ENCODE measurements at places on chromosomes 11 and 22.

DNA sequence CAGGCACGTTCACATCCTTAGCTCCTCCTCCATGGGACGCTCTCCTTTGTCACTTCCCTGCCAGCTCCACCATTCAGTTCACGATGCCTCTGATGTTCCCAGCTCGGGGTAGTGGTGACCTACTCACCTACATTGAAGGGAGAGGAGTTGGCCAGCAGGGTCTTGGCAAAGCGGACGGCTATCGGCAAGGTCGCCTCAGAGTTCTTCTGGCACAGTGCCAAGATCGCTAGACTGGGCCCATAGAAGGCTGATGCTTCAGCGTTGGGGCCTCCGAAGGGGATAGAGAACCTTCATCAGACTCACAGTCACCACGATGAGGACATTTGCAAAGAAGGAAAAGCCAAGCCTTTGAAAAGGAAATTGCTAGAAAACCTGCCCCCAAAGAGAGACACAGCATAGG, 3.0 kb downstream of the CBLIF start:
- no peak for DNase-seq

DNA sequence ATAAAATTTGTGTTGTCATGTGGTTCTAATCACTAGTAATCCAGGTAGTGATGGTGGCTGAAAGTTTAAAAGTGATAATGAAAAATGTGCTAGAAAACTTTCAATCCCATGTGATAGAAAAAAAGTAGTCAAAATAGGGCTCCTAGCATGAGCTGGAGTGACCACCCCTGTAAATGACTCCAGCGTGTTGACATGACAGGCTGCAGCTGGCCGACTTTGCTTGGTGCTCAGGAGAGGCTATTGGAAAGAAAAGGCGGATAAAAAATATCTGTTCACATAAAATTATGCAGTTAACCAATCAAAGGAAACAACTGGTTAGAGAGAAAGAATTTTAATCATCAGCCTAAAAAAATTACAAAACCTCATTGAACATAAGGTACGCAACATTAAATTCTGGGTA, 16.9 kb upstream of the MTCH2 start:
- DNase-seq = peak; percentile 52

DNA sequence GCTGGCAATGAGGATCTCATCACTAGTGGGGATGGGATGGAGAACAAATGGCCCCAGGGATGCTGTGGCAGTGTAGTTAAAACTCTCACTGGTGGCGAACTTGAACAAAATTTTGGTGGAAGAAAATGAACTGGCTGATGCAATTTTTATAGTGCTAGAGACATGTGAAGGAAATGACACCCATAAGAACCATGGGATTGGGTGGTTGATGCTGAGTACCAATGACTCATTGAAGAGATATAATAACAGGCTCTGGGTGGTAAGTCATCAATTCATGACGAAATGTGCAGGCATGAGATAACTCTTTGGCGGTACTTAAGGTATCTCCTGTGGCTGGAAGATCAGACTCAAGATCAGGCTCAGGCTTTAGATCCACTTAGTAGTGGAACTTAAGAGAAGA, 172.9 kb upstream of the DDI1 start:
- no peak for DNase-seq

GRCh38 chr22:46971099-46971763, 208.8 kb downstream of the TBC1D22A start:
- peak; percentile 51 for DNase-seq

GRCh38 chr11:116352881-116353280, 419.9 kb downstream of the BUD13 start:
- no peak for DNase-seq

DNA sequence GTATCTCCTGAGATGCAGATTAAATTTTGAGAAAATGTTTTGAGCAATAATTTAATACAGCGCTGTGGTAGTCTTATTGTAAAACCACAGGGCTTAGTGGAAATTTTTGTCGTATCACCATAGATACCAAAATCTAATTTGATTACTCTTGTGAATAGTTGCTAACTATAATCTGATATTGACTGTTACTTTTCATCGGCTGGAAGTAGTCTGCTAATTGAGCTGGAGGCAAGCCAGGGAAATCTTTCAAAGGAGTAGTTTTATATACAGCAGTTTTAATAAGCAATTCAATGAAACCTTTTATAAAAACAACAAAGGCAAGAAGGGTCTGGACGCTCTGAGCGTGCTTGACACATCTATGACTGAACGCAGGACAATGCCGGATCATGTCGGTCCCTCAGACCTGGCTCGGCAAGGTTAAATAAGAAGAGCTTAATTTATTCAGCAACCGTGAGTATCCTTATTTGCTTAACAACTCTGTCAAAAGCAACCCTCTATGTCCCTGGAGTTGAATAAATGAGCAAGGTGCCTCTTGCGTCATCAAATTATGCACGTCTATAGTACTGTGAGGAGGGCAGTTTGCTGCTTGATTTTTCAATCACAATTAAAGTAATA, 121.2 kb downstream of the NCAM1 start:
- DNase-seq = no peak

GRCh38 chr11:36146437-36146836, 142.8 kb downstream of the COMMD9 start:
- DNase-seq = no peak

DNA sequence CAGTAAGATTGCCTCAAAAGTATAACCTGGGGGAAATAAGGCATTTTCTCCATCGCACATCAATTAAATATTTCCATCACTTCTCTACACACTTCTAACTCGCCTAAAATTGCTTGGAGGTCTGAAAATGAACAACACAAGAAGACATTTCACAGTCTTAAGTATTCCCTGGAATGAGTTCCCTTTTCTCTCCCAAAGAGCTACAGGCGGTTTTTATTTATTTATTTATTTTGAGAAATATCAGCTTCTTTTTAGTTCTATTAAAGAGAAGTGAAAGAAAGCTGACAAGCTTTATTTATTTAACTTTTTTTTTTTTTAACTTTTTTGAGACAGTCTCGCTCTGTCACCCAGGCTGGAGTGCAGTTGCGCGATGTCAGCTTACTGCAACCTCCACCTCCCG, 11.5 kb upstream of the PARVB start:
- no peak for DNase-seq

- no peak for DNase-seq
Measured at GRCh38 chr11:38356255-38356654, 1758.2 kb upstream of the RAG2 start.

DNA sequence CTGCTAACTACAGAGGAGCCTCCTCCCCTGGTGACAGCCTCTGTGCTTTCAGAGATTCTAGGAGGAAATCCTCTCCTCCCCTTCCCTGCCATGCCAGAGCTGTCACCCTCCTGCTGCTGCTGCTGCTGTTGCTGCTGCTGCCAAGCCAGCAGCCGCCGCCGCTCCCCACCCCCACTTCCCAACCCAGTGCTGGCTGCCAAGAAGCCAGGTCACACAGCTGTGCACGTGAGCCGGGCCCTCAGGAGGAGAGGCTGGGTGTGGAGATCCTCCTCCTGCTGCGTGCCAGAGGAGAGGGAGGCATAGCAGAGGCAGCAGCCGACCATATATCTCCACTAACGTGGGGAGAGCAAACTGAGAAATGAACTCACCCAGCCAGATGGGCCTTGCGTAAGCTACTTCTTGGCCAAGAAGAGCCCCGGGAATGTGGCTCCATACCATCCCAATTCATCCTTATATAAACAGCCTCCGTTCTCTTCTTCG, 12.4 kb downstream of the CRY2 start:
- DNase-seq = no peak

- no peak for DNase-seq
Measured at GRCh38 chr11:28107191-28107749, 686 bp downstream of the KIF18A start.

DNA sequence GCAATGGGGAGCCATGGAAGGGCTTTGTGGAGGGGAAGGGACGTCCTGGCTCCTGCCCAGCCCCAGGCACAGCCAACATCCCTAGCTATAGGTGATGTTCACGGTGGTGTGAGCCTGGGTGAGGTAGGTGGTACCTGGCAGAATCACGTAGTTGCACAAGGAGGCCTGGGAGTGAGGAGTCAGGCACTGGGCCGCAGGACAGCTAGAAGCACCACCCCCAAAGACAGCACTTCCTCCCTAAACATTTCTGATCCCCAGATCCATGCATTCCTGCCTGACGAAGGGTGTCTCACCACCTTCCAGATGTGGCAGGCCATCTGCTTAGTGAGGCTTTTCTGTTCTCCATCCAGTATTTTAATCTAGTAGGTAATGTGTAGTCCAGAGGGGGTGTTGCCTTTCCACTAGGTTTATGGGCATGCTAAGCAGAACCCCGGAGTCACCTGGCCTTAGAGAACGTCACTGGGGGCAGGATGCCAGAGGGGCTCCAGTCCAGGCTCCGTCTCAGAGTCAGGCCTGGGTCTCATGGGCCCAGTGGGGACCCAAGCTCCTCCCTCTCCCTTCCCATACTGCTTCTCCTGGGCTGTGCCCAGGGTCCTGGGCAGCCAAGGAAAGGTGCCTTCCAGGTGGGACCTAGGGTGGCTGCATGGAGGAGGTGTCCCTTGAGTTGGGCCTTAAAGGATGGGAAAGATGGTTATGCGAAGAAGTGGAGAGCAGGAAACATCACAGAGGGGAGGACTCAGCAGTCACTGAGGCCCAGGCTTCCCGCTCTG, 56.2 kb downstream of the OTOG start:
- no peak for DNase-seq

DNA sequence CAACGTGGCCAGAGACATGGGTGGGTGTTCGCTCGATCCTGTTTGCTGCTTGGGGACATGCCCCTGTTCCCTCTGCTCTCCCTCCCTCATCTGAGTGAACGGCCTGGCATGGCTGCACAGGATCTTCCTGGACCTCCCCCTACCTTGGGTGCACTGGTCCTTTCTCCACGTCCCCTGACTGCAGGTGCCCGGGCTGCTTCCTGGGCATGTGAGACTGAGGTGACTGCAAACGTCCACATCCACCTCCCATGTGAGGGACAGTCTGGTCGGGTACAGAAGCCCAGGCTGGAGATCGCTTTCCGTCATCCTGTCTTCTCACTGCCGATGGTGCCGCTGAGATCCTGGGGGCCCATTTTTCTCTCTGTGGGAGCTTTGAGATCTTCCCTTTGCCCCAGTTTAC, 11.8 kb downstream of the SULT4A1 start:
- DNase-seq = no peak

GRCh38 chr11:123308077-123308476, 113.0 kb upstream of the CLMP start:
- no peak for DNase-seq

DNA sequence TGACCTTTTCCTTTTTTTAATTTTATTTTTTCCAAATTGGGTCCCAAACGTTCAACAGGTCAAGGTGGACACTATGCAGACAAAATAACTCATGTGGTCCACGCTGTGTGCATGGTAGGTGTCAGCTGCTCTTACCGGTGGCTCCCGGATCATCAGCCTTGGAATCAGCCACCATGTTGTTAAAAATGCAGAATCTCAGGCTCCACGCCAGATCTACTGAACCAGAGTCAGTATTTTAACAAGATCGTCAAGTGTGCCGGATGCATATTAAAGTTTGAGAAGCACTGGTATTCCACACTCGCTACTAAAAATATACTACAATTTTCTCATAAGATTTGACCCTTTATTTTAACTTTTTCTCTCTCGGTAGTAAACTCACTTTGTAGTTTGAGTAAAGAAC, 553 bp upstream of the LDLRAD3 start:
- no peak for DNase-seq

DNA sequence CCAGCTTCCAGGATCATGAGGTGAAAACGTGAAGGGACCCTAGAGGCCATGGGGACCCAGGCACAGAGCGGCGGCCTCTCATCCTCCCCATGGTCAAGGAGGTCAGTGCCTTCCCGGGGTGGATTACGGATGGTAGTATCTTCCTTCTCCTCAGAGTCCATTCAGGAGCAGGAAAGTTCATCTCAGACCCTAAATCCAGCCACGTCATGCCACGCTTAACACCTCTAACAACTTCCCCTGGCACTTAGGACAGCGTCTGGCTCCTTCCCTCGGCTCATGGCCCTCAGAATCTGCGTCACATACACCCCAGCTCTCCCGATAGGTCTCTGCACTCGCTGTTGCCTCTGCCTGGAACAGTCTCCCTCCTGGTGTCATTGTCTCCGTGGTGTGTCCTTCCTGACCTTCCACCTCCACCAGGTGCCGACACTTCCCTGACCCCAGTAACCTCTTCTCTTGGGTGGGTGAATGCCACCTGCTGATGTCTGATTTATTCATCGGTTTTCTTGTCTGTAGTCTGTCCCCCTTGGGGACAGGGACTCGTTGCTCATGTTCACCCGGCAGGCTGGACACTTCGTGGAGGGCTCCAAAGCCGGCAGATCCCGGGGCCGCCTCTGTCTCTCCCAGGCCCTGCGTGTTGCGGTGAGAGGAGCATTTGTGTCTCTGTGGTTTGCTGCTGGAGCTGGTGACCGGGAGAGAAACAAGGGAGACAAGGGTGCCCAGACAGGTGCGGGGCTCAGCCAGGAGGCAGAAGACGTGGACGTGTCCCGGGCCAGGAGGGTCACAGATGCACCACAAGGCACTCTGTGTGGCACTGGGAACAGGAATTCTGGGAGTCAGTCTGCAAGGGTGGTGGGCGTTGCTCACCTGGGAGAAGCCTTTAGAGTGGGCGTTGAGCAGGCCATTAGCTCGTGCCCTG, 1.4 kb downstream of the MYEOV start:
- no peak for DNase-seq

DNA sequence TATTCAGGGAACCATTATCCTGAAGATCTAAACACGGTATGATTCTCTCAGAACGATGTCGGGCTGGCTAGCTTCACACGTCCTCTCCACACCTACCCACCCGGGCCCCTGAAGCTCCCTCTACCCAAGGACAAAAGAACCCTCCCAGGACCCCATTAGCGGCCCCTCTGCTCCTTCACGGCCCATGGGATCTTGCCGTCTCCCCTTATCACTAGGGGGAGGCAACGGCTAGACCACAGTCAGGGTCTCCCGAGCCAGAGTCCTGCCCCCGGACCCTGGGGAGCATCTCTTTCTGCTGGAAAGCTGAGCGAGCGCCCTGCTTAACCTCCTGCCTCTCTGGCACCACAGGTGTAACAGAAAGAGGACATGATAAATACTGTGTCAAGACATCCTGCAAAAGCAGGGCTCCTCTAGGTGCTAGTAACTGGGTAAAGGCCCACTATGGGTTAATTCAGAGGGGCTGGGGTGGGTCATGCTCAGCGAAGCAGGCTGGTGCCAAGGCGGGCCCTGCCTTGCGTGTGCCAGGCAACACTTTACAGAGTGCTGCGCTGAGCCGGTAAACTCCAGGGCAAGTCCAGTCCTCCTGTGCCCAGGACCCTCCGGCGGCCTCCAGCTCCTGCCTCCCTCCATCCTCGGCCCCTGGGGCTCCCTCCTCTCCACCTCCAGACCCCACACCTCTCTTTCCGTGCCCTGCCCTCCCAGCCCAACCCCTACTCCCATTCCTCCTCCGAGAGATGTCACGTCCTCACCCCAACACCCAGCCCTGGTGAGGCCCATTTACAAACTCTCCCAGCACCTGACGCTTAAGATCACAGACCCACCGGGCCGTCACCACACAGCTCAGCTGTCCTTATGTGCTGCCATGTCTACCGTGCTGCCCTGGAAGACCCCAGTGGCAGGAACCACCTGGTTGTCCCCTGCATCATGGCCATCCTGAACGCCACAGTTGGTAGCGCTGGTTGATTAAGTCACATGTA, 3.0 kb downstream of the TOLLIP start:
- DNase-seq = no peak

- DNase-seq = no peak
Measured at GRCh38 chr11:42960521-42961088, 351.2 kb upstream of the API5 start.

GRCh38 chr22:44084044-44084772, 60.1 kb downstream of the PARVB start:
- DNase-seq = no peak

All from right renal pelvis (tissue), 4 donors.